ENCODE measurements at places on chromosomes 3 and 15.

DNA sequence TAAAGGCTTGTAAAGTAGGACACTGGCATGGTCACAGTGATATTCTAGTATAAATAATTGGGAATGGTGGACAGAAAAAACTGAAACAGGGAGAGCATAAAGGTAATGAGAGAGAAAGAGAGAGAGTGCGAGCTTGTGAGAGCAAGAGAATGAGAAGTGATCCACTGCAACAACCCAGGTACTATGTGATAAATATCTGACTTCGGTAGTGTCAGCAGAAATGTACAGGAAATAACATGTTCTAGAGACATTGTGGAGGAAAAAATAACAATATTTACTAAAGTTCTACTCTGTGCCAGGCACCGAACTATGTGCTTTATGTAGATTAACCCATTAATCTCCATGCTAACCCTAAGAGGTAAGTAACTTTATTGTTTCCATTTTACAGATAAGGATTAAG is 425.9 kb downstream of the ZBTB20 start:
- no peak for DNase-seq

DNA sequence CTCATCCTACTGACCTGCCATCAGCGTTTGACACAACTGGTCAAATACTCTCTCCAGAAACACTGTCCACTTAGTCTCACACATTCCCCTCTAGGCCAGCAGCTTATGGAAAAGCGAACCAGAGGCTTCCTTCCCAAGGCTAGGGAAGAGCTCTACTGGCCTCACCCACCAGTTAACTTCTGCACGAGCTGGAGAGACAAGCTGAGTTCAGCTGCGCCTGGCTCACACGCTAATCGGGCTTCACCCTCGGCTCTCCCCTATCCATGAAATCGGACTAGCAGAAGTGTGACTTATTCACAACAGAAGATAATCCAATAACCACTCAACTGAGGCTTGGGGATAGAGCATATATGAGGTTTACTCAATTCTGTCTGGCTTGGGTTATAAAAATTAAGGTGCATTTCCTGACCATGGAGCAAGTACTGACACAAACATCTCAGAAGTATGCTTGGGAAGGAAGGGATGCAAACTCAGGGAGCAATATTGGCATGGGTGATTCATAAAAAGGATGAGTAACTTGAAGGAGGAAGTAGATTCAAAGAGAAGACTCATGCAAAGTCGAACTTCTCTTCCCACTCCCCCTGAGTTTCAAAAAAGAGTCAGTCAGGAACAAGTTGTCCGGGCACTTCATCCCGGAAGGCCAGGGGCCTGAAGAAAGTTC is 73.1 kb downstream of the XXYLT1 start:
- DNase-seq: no peak

- peak; percentile 60 for DNase-seq
These were observed 36.1 kb downstream of the BNC1 start for GRCh38 chr15:83248151-83249029.

DNA sequence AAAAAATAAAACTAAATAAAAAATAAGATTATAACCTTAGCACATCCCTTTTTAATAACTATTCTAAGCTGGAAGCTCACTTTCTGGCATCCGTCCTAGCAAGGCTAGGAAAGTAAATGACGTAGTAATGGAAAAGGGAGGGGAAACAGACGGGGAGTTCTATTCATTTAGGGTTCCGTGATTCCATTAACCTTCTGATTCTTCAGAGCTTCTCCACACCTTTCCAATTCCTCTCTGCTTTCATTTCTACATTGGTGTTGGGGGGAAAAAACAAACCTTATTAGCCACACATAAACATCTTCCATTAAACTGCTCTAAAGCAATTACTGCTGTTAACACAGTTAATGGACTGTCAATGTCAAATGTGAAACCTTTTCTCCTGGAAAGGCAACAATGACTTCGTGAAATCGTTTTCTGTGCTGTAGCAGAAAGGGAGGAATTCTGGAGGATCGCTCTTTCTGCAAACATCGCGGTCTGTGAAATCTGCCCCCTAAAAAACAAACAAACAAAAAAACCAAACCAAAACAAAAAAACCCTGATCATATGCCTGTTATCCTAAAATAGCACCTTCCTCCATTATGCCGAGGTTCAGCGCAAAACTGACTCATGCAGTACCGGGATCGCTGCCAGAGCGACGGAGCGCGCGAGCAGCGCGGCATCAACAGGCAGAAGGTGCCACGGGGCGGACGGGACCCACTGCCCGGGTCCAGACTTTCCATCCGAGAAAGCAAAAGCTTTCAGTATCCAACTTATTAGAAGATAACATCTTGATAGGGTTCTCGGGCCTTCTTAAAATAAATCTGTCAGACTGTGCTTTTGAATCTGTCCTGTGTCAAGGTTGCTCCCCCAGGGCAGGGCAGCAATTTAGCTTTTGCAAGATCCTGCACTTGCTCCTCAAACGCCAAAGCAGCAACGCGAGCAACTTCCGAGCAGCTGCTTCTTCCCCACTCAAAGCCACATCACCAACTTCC is 156.2 kb downstream of the FGF12 start:
- DNase-seq: no peak
